Left cardiac atrium (tissue), 4 donors: ENCODE measurements at places on chromosomes 16 and 17. TPM values are rescaled to one million over a fixed set of nuclear protein-coding genes. Genes with fewer than 3 reads are reported as not detected.

DNA sequence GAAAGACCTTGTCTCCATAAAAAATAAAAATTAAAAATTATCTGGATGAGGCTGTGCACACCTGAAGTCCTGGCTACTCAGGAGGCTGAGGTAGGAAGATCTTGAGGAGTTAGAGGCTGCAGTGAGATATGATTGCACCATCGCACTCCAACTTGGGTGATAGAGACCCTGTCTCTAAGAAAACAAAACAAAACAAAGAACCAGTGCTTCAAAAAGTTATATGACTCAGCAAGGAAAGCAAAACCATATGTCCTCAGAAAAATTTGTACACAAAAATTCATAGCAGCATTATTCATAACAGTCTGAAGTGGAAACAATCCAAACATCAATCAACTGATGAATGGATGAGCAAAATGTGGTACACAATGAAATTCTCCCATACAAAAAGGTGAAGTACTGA, 48.9 kb downstream of the SLFN5 start:
- DNase-seq = no peak

DNA sequence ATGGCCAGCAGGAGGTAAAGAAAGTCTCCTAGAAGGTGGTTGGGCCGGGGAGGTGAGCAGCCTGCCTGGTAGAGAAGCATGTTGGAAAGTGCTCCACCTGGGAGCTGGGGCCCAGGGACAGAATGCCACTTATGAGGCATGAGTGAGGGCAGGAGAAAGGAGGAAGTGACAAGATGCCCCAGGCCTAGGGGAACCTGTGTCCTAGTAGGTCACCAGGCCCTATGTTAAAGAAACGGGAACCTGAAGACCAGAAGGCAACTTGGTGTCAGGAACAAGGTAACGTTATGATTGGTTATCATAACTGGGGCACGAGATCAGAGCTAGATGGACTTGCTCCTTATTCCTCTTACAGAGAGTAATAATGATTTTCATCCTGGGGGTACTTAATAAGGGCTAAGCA, 34.3 kb downstream of the PITPNC1 start:
- no peak for DNase-seq

- no peak for DNase-seq
Observed at GRCh38 chr17:81419886-81420768, 24.9 kb downstream of the BAHCC1 start.

The ZPBP2 gene
- total RNA-seq = not detected

The PPP1R1B gene
- total RNA-seq = 5.3 TPM

The KRT36 gene
- total RNA-seq = not detected

The CTRB1 gene
- 0.39 TPM for total RNA-seq

The HS3ST4 gene
- not detected for total RNA-seq
